RPMI7951 (cell line): ENCODE measurements at places on chromosomes 3 and 15.

DNA sequence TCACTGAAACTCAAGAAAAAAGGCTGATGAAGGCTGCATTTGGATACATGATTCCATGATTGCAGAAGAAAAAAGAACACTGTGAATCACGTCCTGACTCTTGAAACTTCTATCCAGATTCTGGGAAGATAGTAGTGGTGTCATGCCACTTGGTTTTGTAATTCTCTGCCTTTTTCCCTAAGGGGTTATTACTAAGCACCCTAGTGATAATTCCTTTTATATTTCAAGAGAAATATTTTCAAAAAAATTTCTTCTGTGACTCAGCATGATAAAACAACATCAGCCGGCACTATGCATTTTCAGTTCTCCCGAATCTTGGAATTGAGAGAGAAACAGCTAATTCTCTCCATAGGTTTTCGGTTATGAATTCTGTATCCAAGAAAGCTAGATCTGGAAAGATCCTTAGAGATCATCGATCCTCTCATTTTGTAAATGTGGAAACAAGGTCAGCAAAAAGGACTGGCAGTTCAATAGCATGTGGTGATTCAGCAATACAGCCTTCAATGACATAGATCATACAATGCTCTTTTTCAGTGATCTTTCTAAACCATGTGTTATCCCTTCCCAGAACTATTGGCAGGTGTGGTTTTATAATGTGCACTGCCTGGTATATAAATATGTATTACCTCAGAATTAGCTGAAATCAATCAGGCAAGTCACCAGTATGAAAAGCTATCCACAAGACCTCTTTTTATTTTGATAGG lies 42.6 kb upstream of the TP63 start:
- peak; percentile 83 for DNase-seq

GRCh38 chr3:53102601-53103147 lies 27.6 kb downstream of the RFT1 start:
- DNase-seq = peak; percentile 25

DNA sequence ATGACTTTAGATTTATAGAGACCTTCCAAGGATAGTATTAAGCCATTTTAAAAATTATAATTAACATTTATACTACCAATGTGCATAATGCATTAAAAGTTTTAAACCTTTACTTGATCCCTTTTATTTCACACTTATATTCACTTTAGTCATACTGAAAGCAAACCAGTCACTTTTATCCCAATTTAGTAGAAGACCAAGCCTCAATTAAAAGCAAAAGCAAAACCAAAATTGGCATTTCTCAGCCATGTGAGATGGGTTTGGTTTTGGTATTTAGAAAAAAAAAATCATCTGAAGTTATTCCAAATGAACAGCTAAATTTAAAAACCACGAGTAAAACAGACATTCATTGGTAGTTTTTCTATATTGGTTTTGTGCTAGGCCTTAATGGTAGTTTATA lies 249.4 kb downstream of the LPP start:
- no peak for DNase-seq

- no peak for DNase-seq
Measured at GRCh38 chr15:67004142-67004541, 61.3 kb upstream of the SMAD3 start.

GRCh38 chr3:14875411-14876175 lies 56.8 kb downstream of the FGD5 start:
- no peak for DNase-seq

- DNase-seq = no peak
Measured at GRCh38 chr3:173970281-173970680, 572.7 kb downstream of the NLGN1 start.

DNA sequence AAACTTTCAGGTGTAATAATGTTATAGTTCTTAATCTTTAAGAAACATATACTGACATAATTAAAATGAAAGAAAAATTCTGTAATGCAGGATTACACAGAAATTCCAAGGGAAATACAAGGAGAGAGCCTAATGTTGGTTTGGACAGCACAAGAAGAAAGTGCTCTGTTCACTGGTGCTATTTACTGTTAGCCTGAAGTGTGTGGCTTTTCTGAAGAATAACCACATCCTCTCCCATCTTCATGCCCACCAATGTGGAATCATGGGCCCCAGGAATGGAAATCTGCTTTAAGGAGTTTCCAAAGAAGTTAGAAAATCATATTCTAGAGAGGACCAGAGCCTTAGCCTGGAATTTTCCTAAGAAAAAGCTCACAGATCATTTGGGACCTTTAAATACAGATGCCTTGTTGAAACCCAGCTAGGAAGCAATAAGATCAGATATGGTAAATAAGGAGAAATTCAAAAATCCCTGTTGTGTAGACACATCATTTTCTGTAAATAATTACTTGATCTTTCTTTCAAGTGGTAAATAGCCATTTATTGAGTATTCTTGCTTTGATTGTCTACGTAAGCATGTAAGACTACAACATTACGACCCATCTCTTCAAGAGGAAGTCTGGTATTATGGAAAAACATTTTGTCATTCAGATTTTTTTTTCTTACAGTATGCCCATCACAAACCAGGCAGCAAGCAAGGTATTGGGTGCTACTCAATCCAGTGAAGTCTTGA lies 10.3 kb upstream of the USP50 start:
- no peak for DNase-seq

DNA sequence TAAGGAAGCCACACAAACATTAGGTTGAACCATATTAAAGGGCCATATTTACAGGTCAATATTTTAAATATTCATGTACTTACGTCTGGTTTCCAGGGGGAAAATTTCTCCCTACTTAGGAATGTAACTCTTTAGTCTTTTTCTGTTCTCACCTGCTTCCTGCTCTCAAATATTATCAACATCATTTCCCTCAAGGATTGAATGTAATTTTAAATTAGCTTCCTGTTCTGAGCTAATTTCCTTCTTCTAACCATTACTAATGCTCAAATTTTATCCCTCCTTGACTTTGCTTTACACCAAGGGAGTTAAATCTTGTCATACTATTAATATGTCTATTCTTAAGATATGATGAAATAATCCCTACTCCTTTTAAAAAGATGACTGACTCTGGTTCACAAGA lies 103.4 kb upstream of the UBP1 start:
- DNase-seq = no peak

DNA sequence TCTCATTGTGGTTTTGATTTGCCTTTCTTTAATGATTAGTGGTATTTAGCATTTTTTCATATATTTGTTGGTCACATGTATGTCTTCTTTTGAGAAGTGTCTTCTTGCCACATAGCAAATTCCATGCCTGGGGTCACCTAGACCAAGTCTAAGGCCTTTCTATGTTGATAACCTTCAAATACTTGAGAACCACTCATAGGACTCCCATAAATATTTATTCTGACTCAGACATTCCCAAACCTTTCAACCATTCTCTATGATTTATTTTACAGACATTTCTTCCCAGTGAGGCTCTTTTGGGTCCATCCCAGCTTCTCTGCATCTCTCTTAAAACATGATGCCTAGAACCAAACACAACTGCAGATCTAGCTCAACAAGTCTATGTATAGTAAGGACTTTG lies 69.2 kb downstream of the ATP8B4 start:
- DNase-seq = peak; percentile 16
